ENCODE measurements at places on chromosomes 11 and 22.

DNA sequence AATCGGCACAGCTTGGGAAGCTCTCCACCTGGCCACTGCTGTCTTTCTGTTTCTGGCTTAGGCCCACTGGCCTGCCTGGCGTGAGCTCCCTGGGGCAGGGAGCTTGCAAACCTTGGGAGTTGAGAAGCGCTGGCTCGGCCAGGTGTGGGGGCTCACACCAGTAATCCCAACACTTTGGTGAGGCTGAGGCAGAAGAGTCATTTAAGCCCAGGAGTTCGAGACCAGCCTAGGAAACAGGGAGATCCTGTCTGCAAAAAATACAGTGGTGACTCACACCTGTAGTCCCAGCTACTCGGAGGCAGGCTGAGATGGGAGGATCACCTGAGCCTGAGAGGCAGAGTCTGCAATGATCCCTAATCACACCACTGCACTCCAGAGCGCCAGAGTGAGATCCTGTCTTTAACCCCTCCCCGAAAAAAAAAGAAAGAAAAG, 4.0 kb downstream of the AP5B1 start:
- DNase-seq = no peak

- no peak for DNase-seq
Observed at GRCh38 chr22:43789452-43789851, 22.7 kb downstream of the EFCAB6 start.

GRCh38 chr11:126083829-126084607, 21.4 kb upstream of the CDON start:
- no peak for DNase-seq

- no peak for DNase-seq
Observed at GRCh38 chr11:106286881-106287504, 209.5 kb downstream of the AASDHPPT start.

- no peak for DNase-seq
Observed at GRCh38 chr11:103222806-103223205, 113.6 kb downstream of the DYNC2H1 start.

GRCh38 chr11:109957000-109957399, 136.2 kb upstream of the ZC3H12C start:
- DNase-seq = no peak

DNA sequence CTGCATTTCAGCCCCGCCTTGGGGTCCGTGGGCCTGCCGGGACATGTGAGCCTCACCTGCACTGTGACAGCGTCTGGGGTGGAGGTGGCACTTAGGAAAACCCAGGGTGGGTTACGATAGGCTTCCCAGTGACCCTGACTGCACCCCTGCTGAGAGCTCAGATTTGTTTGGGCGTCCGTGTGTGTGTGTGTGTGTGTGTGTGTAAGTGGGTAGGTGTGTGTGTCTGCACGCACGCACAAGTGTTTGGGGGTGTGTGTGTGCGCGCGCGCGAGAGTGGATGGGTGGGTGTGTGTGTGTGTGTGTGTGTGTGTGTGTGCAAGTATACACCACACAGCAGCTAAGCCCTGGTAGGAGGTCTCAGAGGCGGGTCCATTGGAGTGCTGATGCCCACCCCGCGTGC, 12.1 kb upstream of the ARHGAP8 start:
- no peak for DNase-seq

- no peak for DNase-seq
Observed at GRCh38 chr22:50219800-50220602, 19.2 kb downstream of the SELENOO start.

- DNase-seq = no peak
Observed at GRCh38 chr11:132257871-132258270, 887.5 kb downstream of the NTM start.

- no peak for DNase-seq
Observed at GRCh38 chr11:79150320-79150719, 290.5 kb downstream of the TENM4 start.

- DNase-seq = no peak
Observed at GRCh38 chr11:17463546-17464174, 13.0 kb downstream of the ABCC8 start.

DNA sequence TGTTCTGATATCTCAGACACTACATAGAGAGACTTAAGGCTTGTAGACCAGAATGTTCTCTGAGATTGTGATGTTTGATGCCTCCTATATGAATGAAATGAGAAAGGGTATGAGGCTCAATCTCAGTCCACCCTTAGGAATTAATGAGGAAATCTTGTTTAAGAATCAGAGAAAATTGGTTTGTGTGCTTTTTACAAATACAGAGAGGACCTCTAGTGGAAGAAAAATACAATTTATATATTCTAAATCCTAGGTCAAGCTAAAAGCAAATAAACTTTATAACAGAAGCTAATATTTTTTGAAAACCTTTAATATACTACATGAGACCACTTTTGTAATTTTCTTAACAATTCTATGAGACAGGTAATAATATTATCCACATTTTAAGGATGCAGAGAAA, 5.0 kb upstream of the OR52H1 start:
- no peak for DNase-seq

- no peak for DNase-seq
Observed at GRCh38 chr11:66026017-66026529, at the start of gene CATSPER1. Gene CATSPER1 (minus strand): TSS chr11:66026479. CDS start chr11:66026379, 100 bp downstream.

GRCh38 chr11:133343951-133344350, 188.3 kb downstream of the OPCML start:
- no peak for DNase-seq

DNA sequence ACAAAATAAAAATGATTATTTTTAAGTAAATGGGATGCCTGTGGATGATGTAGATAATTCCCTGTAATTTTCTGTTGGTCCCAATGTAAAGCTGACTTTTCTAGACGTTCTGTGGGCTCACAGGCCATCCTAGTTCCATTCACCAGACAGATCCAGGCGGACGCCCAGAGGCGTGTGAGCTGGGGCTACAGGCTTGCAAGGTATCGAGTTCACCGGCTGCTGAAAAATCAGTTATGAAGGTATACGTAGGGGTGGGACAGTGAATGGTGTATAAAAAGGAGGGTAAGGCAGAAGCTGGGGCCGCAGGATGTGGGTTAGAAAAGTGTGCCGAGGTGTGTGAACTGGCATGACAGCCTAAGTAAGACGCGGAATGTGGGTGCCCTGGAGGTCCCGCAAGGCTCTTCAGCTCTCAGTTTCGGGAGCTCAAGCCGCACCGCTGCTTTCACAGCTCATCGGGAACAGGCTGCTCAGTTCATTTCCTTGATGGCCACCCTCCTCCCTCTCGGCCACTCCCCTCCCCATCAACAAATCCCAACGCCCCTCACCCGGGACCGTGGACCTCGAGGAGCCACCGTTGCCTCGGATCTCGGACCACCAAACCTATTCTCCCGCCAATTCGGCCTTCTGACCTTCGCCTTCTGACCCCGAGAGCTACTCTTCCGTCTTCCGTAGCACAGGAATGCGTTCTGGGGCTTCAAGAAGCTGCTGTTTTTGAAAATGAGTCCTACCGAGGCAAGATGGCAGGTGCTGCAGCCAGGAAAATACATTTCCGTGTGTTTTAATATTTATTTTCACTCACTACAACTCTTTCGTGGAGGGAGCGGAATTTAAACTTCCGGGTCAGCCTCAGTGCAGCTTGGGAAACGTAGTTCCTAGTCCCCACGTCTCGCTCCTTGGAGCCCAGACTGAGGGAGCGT, at the start of gene XNDC1N:
Gene XNDC1N, minus strand, starts transcription at position 775 of the 917 bp plus-strand sequence. CDS start 5,241 bp downstream, outside the sequence.
- DNase-seq = no peak

DNA sequence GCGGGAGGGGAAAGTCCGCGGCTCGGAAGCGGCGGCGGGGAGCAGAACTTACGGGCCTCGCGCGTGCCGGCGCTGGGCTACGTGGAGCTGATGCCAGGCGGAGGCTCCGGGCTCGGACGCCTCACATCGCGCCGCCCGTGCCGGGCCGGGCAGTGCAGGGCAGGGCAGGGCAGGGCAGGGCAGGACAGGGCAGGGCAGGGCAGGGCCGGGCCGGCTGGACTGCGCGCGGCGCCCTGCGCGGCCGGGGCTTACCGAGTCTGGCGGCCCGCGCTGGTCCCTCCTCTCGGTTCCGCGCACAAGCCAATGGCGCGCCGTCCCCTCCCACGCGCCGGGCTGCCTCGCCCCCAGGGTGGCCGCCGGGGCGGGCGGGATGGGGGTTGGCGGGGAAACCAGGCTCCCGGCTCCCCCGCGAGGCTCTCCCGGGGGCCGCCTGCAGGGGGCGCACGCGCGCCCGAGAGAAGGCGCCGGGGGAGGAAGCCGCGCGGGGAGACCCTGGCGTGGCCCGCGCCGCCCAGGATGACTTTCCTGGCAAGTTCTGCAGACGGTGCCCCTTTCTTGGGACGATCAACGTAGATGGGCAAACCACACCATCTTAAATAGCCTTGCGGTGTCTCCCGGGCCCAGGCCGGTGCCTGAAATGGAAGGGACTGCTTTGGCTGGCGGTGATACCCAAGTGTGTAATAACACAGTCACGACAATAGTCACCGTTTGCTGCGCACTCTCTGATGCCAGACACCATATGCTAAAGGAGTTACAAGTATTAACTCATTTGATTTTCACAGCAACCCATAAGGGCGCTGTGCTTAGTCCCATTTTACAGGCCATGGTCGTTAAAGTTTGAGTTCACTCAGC, at the start of gene TP53I11:
Gene TP53I11, minus strand, starts transcription at position 259 of the 852 bp plus-strand sequence. CDS start 12,548 bp downstream, outside the sequence.
- DNase-seq = peak; percentile 62

GRCh38 chr11:8225589-8226036, 38.1 kb downstream of the LMO1 start:
- DNase-seq = peak; percentile 52

- DNase-seq = no peak
Observed at GRCh38 chr11:22192642-22193347, at the start of gene ANO5. Gene ANO5 (plus strand): TSS chr11:22193085. CDS start chr11:22193493, 408 bp downstream.

DNA sequence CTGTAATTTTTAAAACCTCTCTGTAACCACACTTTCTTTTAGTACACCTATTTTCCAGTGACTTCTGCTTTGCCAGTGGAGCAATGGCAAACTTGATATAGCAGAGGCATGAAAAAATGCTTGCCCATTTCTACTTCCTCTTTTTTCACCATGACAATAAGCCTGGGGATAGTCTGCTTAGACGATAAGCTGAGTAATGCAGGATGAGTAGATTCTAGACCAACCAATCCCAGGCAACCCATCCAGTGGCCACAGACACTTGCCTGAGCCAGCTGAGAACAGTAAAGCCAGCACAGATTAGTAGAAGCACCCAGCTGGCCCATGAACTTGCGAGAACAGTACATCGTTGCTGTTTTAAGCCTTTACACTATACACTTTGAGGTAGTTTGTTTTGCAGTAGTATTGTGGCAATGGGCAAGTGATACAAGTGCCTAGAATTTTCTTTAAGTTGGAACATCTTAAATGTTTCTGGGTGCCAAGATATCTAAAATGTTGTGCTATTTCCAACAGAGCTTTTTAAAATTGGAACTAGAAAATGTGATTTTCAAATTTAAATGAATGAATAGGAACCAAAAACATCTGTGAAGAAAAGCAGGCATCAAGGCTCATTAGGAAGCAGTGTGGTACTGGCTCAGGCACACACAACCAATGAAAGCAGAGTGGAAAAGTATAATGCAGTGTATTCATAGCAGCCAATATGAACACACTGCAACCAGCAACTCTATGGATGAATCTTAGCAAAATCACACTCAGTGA, 37.7 kb downstream of the DDI1 start:
- no peak for DNase-seq

GRCh38 chr11:85742348-85742747, 56.4 kb upstream of the CCDC89 start:
- no peak for DNase-seq

DNA sequence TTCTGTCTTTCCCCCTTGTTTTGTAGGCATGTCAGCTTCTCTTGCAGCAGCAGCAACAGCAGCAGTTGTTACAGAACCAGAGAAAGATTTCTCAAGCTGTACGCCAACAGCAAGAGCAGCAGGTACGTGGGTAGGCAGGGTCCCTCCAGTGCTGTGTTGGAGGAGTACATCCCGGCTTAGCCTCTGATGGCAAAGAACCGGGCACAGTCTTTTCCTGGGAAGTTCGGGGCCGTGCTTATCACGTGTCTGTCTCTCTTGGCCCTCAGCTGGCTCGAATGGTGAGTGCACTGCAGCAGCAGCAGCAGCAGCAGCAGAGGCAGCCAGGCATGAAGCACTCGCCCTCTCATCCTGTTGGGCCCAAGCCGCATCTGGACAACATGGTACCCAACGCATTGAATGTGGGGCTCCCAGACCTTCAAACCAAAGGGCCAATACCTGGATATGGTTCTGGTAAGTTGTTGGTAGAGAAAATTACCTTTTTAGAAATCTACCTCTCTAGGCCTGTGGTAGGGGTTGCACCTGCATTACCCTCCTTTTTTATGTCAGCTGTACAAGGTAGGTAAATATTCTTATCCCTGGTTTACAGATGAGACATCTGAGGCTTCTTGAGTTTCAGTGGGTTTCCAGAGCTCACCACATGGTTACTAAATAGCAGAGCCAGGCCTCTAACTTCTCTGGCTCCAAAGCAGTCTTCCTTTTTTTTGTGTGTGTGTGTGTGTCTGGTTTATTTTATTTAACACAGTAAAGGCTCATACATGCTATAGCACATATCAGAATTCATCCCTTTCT, 45.2 kb upstream of the ADSL start:
- DNase-seq = no peak

- no peak for DNase-seq
Observed at GRCh38 chr11:122202951-122203456, 87.0 kb upstream of the BLID start.

DNA sequence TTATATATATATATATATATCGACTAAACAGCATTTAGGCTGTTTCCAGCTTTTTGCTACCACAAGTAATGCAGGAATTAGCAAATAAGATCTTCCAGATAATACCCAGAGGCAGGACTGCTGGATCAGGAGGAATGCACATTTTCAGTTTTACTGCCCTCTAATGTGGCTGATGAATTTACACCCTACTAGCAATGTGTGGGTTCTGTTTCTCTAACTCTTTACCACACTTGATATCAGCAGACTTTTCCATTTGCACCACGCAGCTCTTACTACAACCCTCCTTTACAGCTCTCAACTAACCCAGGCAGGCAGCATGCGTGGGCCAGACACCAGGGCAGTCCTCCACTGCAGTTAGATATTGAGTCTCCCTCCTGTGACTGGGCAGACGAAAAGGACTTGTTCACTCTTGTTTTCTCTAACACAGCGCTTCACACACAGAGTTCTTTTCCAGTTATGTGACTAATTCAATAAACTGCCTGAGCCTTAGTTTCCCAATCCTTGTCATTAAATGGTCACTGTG, 67.7 kb downstream of the IGLL5 start:
- DNase-seq = no peak

DNA sequence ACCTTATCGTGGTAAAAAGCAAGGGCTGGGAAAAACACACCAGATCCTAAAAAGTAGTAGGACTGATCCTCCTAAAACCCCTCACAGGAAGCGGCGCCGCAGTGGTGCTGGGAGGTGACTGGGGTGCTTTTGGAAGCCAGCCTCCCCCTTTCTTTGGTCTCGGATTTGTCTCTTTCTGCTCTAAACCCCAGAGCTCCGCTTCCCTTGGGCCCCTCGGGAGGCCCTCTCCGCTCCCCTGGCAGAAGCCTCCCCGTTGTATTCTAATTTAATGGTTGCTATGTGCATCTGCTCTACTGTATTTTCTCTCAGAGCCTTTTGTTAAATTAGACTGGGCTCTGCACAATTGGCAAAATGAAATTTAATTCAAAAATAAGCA, 587.7 kb downstream of the OPCML start:
- DNase-seq = no peak

Measured in stimulated activated CD4-positive, alpha-beta T cell treated with anti-CD3 and anti-CD28 coated beads, Interleukin-15, amount 100 ng/mL, for 1 hour (primary cell).